ENCODE measurements at places on chromosomes 4 and X. TPM values are rescaled to one million over a fixed set of nuclear protein-coding genes. Genes with fewer than 3 reads are reported as not detected.
A peak's percentile ranks its signal among the peaks of the same experiment; 100 is the strongest.

- DNase-seq: no peak
Measured at GRCh38 chrX:151773434-151773833, 38.9 kb downstream of the CNGA2 start.

GRCh38 chrX:115988825-115989224 is 181.7 kb upstream of the AGTR2 start:
- DNase-seq: no peak

DNA sequence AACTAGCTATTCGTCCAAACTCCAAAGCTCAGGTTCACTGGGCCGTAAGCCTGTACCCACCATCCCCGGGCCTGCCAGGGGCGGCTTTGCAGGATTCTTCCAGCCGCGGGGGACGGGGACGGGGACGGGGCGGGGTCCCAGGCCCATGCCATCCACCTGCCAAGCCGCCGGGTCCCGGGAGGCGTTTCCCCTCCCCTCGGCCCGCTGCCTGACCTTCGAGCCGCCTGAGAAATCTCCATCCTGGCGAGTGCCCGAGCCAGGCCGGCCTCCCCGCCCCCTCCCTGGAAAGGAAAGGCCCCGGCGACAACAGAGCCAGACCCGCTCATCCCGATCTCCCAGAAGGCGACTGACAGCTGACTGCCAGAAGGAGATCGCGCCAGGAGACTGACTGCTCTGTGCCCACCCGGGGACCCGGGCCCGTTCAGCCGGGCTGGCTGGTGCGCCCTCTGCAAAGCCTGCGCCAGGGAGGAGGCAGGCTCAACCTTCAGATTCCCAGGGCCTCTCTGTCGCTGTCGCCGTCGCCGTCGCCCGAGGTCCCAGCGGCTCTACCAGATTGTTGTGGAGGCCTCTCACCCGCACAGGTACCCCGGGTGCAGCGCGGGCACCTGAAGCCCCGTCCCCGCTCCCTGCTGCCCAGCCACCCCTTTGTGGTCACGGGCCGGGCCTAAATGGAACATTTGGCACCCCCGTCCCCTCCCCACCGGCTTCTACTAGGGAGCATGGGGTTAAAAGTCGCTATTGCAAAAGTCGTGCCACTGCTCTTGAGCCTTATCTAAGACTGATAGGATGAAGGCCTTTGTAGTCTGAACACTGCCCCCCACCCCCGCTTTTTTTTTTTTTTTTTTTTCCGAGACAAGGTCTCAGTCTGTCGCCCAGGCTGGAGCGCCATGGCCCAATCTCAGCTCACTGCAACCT is at the start of gene RGN:
TSS of gene RGN (plus strand) at position 315 of the 915 bp plus-strand sequence. CDS start 2,702 bp downstream, outside the sequence.
- DNase-seq: no peak

- DNase-seq: no peak
Measured at GRCh38 chrX:92260102-92260501, 480.9 kb downstream of the PCDH11X start.

GRCh38 chr4:125736057-125736456 is 421.3 kb downstream of the FAT4 start:
- peak; percentile 62 for DNase-seq

DNA sequence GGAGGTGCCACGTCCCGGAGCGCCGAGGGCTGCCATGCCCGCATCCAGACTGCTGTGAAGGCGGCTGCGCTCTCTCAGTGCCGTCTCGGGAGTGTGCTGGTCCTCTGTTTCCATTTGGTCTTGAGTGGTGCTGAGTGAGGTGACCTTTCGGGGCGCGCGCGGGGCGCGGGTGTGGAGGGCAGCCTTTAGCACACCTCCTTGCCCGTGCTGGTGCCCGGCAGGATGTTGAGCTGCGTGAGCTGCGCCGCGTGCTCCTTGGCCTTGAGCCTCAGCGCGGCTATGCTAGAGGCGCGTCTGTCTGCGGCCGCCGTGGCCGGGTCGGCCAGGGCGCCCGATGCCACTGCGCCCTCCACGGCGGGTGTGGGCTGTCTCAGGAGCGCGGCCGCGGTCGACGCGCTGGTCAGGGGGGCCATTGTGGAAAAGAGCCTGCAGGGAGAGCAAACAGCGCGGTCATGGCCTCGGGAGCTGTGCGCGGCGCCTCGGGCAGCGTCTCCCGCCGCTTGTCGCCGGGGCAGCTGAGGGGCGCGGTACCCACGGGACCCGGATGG is 11.2 kb downstream of the ARX start:
- no peak for DNase-seq

- DNase-seq: no peak
Measured at GRCh38 chr4:163391756-163392155, 48.1 kb downstream of the NPY5R start.

GRCh38 chrX:63809173-63809572 is 24.2 kb upstream of the ARHGEF9 start:
- DNase-seq: no peak

DNA sequence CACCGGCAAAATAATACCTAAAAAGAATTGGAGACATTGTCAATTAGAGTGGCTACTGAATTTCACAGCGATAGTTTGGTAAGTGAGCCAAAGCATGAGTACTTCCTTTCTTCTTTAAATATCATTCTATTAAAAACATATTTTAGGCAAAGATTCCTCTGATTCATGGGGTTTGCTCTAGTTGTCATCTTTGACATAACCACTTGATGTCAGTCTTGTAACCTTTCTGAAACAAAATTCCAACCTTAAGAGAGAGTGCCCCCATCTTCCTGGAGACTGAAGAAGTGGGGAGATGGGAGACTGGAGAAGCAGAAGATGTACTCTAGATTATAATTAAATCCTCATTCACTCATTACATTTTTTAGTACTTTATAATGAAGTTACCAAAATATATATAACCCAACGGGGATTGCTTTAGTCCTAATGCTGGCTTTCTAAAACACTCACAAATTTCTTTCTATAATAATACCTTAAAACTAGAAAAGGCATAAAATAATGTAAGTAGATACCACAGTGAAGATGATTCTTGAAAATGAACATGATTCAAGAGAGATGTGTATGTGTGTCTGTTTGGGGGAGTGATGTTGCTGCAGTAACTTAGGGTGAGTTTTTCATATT is 96.4 kb downstream of the EMCN start:
- DNase-seq: peak; percentile 73

GRCh38 chrX:8741981-8742380 is 10.0 kb upstream of the ANOS1 start:
- no peak for DNase-seq

- no peak for DNase-seq
Measured at GRCh38 chr4:42310806-42311205, 86.5 kb upstream of the SHISA3 start.

DNA sequence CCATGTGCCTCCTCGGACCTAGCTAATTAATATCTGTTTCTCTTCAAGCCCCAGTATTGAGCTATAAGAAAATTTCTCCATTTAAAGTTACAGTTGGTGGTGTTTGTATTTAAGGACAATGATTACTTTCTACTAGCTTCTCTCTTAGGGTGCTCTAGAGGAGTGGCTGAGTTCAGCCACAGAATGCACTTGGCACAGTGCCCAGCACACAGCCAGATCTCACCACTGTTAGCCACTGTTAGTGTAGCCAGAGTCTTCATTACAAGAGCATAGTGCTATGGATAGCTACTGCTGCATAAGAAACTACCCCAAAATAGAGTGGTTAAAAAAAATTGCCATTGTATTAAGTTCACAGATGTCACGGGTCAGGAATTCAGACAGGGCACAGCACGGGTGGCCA is 421.3 kb downstream of the BCOR start:
- DNase-seq: no peak

DNA sequence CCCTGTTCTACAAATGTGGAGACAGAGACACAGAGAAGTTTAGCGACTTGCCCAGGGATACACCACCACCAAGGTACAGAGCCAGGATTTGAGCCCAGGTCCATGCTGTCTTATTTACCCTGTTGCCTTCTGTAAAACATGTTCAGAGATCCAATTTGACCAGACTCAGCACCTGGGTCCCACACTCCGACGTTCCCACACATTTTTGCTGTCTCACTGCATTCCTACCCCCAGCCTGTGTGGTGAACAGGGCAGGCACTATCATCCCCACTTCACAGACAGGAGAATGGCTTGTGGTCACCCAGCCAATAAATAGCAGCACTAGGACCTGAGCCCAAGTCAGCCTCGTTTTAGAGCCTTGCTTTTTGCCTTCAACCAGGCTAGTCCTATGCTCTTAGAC is 102.8 kb downstream of the PJA1 start:
- DNase-seq: no peak

GRCh38 chr4:665381-665750 is 8.7 kb downstream of the ATP5ME start:
- no peak for DNase-seq

DNA sequence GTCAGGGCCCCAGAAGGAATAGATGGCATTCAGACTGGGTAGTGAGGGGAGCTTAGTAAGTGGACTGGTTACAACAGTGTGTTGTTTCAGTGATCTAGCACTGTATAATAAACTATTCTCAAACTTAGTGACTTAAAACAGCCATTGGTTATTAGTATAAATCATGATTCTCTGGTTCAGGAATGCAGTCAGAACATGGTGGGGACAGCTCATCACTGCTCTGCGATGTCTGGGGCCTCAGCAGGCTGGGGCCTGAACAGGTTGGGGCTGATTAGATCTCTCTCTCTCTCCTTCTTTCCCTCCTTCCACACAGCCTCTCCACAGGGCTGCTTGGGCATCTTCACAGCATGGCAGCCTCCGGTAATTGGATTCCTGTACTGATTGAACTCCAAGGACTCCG is 160.4 kb downstream of the GATB start:
- no peak for DNase-seq

- no peak for DNase-seq
Measured at GRCh38 chr4:122555216-122555615, 65.7 kb downstream of the IL21 start.

- no peak for DNase-seq
Measured at GRCh38 chr4:6731318-6731675, 15.3 kb downstream of the BLOC1S4 start.

DNA sequence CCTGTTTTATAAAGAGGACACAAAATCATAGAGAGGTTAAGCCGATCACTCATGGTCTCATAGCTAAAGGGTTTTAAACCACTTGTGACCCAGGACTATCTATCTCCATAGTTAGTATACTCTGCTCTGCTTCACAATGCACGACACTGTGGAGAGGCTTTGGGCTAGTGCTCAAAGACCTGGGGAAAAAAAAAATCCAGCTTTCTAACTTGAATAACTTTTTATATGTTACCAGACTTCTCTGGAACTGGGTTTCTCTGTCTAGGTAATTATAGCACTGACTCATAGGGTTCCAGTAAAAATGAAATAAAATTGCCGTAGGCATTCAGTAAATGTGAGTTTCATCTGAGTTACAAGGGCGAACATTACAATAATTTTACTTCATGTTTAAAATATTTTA is 273.7 kb upstream of the TECRL start:
- DNase-seq: no peak

DNA sequence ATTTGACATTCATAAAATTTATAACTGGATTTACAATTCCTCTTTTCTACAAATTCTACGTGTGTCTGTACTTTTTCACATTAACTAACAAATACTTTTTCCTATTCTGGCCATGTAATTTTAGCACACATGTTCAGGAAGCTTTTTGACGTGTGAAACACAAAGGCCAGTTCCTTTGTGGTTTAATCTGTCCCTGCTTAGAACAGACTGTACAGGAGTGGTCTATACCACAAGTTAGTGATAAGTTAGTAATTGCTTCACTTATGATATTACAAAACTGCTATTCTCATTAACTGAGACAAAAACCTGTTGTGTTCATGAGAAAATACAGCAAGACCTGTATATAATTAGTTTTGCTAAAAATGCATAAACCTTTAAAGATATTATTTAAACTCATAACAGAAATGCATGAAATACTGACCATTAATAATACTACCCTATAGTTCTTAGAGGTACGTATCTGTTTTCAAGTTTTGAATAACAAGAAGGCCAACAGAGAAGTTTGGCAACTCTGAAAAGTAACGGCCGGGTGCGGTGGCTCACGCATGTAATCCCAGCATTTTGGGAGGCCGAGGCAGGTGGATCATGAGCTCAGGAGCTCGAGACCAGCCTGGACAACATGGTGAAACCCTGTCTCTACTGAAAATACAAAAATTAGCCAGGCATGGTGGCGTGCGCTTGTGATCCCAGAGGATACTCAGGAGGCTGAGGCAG is 13.7 kb upstream of the AREG start:
- DNase-seq: peak; percentile 66

- peak; percentile 6 for DNase-seq
Measured at GRCh38 chr4:110970642-110971041, 347.8 kb upstream of the PITX2 start.

DNA sequence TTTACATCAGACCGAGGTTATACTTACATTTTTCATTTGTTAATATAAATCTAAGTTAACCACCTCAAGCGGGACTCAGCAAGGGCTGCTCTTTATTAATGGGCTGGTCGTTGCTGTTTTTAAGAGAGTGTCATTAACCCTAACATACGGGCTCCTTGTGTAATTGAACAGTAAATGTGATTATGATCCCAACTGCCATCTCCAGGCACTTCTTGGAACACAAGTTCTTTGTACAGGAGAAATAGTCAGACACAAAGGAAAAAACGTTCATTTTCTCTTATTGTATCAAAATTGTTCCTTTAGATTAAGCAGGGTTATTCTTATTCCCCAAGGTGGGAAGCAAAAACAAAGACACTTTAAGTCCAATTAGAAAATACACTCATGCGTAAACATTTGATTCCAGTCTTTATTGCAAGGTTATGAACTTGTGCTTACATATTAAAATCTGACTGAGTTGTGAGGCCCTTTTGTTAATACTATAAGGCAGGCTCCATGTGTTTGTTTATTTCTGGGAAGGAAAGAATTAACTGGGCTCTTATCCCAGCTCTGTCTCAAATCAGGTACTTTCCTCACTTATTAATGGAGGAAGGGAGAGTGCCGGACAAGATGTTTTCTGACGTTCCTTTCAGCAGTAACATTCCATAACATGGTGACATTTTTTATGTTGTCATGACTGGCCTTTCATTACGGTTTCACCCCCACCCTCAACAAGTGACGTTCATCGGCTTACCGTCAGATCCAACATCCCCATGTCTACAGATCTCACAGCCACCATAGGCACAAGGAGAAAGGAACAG is 95.9 kb downstream of the RASL11B start:
- no peak for DNase-seq

- no peak for DNase-seq
Measured at GRCh38 chr4:71050809-71051208, 57.4 kb downstream of the DCK start.

Gene PCDH10
- total RNA-seq: 91.7 TPM

Gene HOPX
- 5.8 TPM for total RNA-seq

Gene CSAG3
- total RNA-seq: not detected

Gene CYBB
- total RNA-seq: not detected

Gene REPS2
- 2.6 TPM for total RNA-seq

Gene COL25A1
- 3.5 TPM for total RNA-seq

Gene TCP11X2
- not detected for total RNA-seq

Gene HTN3
- total RNA-seq: not detected

Gene IL3RA
- 28.9 TPM for total RNA-seq

Gene LARP1B
- total RNA-seq: 27.7 TPM

Gene NXF2B
- total RNA-seq: not detected

Gene ARHGEF38
- total RNA-seq: not detected

Gene ADH7
- not detected for total RNA-seq

Gene MSN
- 658 TPM for total RNA-seq

Gene ARFIP1
- total RNA-seq: 24.6 TPM

Gene P2RY10
- not detected for total RNA-seq

Measured in endothelial cell of umbilical vein (primary cell).